ENCODE measurements at places on chromosomes 11 and 22.

DNA sequence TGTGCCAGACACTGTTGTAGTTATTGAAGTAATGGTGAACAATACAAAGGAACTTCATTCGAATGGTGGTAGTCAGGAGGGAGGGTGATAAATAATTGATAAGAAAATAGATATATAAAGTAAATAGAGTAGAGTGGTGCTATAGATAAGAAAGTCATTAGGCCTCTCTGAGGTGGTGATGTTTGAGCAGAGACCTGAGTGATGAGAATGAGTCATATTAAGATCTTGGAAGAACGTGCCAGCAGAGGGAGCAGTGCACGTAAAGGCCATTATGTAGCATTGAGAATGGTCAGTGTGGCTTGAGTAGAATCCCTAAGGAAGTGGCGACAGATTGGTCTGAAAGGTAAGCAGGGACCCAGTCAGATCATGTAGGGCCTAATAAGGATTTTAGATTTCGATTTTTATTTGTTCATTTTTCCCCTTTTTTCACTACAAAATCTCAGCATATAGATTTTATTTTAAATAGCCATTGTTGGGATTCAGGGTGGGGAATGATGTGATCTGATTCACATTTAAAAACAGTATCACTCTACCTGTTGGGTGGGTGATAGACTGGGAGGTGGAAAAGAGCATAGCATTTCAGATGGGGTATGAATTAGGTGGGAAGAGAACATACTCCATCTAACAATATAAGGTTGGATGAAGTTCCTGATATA lies 44.7 kb downstream of the CCDC90B start:
- no peaks in the 10 kb centered on the region for H3K36me3 ChIP-seq
- no peaks in the 10 kb centered on the region for H3K4me1 ChIP-seq
- H3K27ac ChIP-seq, result no peak overlapping the region

- no peaks in the 10 kb centered on the region for H3K27me3 ChIP-seq
- no peak overlapping the region for H3K4me3 ChIP-seq
- no peaks in the 10 kb centered on the region for H3K4me1 ChIP-seq
- H3K36me3 ChIP-seq, result peaks cover 67% of the 10 kb centered on the region
- no peak overlapping the region for H3K27ac ChIP-seq
Observed at GRCh38 chr11:44604171-44604581, 38.7 kb downstream of the CD82 start.

GRCh38 chr11:101019870-101020269 lies 109.7 kb downstream of the PGR start:
- H3K36me3 ChIP-seq, result no peaks in the 10 kb centered on the region
- no peak overlapping the region for H3K4me3 ChIP-seq
- H3K27ac ChIP-seq, result no peak overlapping the region

DNA sequence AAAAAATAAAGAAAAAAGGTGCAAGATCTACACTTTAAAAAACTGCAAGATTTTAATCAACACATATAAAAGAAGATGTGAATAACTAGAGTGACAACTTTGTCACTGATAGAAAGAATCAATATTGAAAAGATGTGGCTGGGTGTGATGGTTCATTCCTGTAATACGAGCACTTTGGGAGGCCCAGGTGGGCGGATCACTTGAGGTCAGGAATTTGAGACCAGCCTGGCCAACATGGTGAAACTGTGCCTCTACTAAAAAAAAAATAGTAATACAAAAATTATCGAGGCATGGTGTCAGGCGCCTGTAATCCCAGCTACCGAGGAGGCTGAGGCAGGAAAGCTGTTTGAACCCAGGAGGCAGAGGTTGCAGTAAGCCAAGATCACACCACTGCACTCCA lies 21.0 kb upstream of the FBLN1 start:
- no peaks in the 10 kb centered on the region for H3K4me1 ChIP-seq
- H3K4me3 ChIP-seq, result no peak overlapping the region
- DNase-seq, result no peak

DNA sequence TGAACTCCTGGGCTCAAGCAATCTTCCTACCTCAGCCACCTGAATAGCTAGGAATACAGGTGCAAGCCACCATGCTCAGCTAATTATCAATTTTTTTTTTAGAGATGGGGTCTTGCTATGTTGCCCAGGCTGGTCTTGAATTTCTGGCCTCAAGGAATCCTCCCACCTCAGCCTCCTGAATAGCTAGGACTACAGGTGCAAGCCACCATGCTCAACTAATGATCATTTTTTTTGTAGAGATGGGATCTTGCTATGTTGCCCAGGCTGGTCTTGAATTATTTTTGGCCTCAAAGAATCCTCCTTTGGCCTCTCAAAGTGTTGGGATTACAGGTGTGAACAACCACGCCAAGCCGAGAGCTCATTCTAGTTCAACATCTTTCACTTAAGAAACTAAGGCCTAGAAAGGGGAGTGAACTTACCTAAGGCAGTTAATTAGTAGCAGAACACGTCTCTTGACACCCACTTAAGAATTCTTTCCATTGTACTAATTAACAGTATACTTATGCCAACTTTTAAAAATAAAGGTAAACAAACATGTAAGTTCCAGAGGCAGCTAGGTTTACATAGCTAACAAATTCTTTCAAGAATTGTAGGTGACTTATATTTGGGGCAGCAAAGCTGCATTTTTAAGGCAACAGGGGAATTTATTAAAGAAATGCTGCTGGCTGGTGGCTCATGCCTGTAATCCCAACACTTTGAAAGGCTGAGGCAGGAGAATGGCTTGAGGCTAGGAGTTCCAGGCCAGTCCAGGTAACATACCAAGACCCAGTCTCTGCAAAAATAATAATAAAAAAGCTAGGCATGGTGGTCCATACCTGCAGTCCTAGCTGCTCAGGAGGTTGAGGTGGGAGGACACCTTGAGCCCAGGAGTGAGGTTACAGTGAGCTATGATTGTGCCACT lies 9.6 kb downstream of the ZBED5 start:
- no peaks in the 10 kb centered on the region for H3K27me3 ChIP-seq
- peaks cover 5% of the 10 kb centered on the region for H3K36me3 ChIP-seq
- H3K27ac ChIP-seq, result no peak overlapping the region
- H3K4me1 ChIP-seq, result no peaks in the 10 kb centered on the region

- H3K36me3 ChIP-seq, result no peaks in the 10 kb centered on the region
- H3K27me3 ChIP-seq, result no peaks in the 10 kb centered on the region
- H3K4me3 ChIP-seq, result no peak overlapping the region
- DNase-seq, result no peak
- H3K27ac ChIP-seq, result no peak overlapping the region
- no peaks in the 10 kb centered on the region for H3K4me1 ChIP-seq
Observed at GRCh38 chr11:90332415-90332814, 109.6 kb upstream of the CHORDC1 start.

- no peaks in the 10 kb centered on the region for H3K36me3 ChIP-seq
- peaks cover 15% of the 10 kb centered on the region for H3K27me3 ChIP-seq
- no peak overlapping the region for H3K27ac ChIP-seq
Observed at GRCh38 chr11:107927559-107927958, 689 bp upstream of the RAB39A start.

DNA sequence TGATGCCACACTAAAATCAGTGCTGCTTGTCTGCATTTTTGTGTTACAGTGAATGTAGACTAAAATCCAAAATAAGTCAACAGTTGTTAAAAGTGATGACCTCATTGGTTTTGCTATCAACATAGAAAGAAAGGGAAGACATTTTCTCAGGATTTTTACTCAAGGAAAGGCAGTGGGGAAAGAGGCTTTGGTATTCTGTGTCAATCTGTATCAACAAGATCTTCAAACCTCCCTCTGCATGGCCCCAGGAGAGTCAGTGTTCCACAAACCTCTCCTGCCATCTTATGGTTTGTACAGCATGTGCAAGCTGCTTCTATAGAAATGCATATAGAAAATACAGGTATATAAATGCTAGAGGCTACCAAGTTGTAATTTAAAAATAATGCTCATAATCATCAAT lies 13.8 kb upstream of the OR51M1 start:
- no peak overlapping the region for H3K4me3 ChIP-seq
- H3K36me3 ChIP-seq, result no peaks in the 10 kb centered on the region
- peak; percentile 50 for DNase-seq
- H3K27ac ChIP-seq, result no peak overlapping the region
- no peaks in the 10 kb centered on the region for H3K27me3 ChIP-seq
- no peaks in the 10 kb centered on the region for H3K4me1 ChIP-seq

GRCh38 chr11:58127350-58127749 lies 2.0 kb upstream of the OR9I1 start:
- H3K27ac ChIP-seq, result no peak overlapping the region
- no peak overlapping the region for H3K4me3 ChIP-seq
- no peak for DNase-seq
- H3K4me1 ChIP-seq, result no peaks in the 10 kb centered on the region
- H3K27me3 ChIP-seq, result no peaks in the 10 kb centered on the region
- no peaks in the 10 kb centered on the region for H3K36me3 ChIP-seq

DNA sequence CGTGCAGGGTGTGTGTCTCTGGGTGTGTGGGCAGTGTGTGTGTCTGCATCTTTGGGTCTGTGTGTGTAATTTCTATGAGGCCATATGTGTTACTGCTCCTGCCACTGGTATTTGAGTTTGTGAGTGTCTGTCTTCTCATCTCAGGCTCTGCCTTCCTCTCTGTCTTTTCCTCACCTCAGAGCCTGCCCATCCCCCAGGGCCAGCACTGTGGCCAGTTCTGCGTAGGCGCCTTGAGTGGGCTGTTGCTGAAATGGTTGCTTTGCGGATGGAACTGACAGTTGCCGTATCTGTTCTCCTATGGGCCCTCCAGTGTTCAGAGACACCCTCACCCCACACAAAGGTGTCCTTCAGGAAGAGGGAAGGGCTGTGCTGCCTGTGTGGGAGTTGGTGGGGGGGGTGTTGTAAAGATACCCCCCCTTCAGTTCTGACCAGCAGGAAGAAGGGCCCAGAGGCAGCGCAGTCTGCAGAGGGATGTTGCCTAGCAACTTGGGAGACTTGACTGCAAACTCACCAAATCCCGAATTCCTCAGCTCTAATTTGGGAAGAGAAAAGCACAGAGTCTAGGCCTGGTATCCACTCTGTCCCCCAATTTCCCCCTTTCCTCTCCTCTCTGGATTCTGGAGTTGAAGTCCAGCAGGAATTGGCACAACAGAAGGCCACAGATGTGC lies 2.0 kb upstream of the NRGN start:
- no peaks in the 10 kb centered on the region for H3K36me3 ChIP-seq
- DNase-seq, result no peak
- H3K4me1 ChIP-seq, result peaks cover 69% of the 10 kb centered on the region
- H3K27ac ChIP-seq, result no peak overlapping the region
- no peak overlapping the region for H3K4me3 ChIP-seq
- no peaks in the 10 kb centered on the region for H3K27me3 ChIP-seq

DNA sequence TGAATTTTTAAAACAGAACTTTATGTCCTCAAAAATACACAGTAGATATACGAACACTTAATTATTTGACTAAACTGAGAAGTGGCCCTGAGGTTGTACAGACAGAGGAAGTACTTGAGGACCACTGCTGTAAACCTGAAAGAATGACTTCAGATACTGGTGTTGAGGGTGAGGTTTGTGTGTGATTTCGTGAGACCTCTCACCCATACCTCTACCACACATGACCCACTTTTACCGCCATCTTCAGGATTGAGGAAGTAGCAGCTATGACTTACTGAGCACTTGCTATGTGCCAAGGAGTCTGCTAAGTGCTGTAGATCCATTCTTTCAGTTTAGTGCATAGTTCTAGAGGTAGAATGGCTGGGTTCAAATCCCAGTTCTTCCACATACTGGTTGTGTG lies 21.9 kb downstream of the MMP13 start:
- no peaks in the 10 kb centered on the region for H3K36me3 ChIP-seq
- H3K4me3 ChIP-seq, result no peak overlapping the region
- peak; percentile 46 for DNase-seq
- H3K4me1 ChIP-seq, result no peaks in the 10 kb centered on the region
- no peaks in the 10 kb centered on the region for H3K27me3 ChIP-seq

DNA sequence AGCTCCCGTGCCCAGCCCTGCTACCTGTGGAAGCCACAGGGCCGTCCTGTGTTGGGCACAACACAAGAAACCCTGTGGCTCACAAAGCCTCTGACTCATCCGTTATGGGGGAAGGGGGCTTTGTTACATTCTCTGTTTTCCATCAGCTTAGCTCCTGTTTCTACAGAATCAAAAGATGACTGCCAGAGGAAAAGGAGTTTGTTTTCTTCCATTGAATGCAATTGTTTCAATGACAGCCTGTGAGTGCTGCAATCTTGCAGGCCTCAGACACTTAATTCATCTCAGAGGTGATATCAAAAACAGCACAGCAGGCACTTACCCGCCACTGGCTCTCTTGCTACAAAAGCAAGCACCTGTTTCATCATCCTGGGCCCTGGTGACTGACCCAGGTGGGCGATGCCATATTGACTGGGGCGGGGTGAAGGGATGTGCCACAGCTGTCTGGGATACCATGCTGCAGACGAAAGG lies 194.3 kb downstream of the OPCML start:
- no peaks in the 10 kb centered on the region for H3K4me1 ChIP-seq
- DNase-seq, result no peak
- no peak overlapping the region for H3K27ac ChIP-seq
- H3K27me3 ChIP-seq, result no peaks in the 10 kb centered on the region

DNA sequence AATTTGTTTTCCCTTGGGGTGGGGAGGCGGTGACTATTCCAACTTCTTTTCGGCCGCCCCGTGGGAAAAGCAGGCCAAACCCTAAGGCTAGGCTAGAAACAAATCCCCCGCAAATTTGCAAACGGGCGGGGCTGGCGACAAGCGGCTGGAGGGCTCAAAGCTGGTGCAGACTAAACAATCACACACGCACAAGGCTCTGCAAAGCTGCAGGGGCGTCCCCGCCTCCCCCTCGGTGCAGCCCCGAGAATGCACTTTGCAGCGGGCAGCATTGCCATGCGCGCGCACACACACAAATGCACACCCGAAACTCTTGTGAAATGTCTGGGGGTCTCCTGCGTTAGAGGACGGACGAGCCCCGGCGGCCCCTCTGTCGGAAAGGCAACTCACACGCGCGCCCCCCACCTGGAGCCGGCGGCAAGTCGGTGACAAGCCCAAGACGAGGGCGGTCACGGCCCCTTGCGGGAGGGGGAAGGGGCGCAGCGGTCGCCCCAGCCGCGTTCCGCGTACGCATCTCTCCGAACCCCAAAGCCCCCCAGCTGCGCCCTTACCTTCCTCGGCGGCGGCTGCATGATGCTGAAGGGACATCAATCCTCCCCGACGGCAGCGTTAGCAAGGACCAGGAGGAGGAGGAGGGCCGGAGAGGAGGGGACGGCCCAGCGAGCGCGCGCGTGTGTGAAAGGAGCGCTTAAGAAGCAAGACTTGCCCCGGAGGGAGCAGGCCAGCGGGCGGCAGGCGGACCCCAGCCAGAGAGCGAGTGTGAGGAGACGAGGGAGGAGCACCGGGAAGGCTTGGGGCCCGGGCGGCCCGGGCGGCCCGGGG lies 600 bp downstream of the FCHSD2 start:
- peaks cover 2% of the 10 kb centered on the region for H3K36me3 ChIP-seq
- peak overlapping the region; percentile 95 for H3K27ac ChIP-seq
- peaks cover 43% of the 10 kb centered on the region for H3K4me1 ChIP-seq

GRCh38 chr11:125182573-125182972 lies 18.0 kb downstream of the PKNOX2 start:
- H3K36me3 ChIP-seq, result no peaks in the 10 kb centered on the region
- no peak for DNase-seq
- H3K27me3 ChIP-seq, result peaks cover 48% of the 10 kb centered on the region
- H3K4me1 ChIP-seq, result no peaks in the 10 kb centered on the region

DNA sequence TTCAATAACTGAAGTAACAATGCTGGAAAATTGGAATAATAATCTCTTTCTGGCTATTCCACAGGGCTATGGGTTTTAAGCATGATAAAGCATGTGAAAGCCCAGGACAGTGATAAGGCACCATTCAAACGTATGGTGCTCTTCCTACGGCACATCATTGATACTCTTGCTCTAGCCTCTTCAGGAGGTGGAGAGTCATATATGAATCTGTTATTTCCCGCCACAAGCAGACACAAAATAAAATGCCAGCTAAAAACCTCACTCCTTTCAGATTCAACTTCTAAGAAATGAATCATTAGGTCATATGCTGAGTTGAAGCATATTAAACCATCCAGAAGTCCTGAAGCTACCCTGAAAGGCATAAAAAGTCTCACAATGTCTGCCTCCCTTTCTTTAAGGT lies 49.9 kb downstream of the FZD4 start:
- H3K4me1 ChIP-seq, result no peaks in the 10 kb centered on the region
- no peak overlapping the region for H3K27ac ChIP-seq
- no peaks in the 10 kb centered on the region for H3K36me3 ChIP-seq
- H3K27me3 ChIP-seq, result no peaks in the 10 kb centered on the region
- DNase-seq, result no peak

Measured in common myeloid progenitor, CD34-positive (primary cell).